PC-9 (cell line): ENCODE measurements at places on chromosomes 11 and 22.

- DNase-seq, result no peak
Measured at GRCh38 chr11:85266646-85267045, 360.5 kb downstream of the DLG2 start.

DNA sequence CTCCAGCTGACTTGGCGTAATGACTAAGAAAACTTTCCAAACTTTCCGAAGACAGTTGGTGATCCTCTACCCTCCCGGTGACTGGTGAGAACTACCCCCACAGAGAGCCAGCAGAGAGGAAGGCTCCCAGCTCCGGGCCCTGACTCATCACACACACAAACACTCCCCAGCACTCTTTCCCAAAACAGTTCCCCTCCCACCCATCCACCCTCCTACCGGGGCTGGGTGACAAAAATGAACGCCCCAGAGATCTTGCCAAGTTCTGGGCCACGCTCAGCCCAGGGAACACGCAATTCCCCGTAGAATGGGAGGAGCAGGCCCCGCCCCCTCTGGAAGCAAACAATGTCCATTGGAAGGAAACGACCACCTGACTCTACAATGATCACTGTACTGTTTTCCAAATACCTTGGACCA lies 21.3 kb upstream of the JAM3 start:
- no peak for DNase-seq

- DNase-seq, result peak; percentile 4
Measured at GRCh38 chr22:22030493-22031182, 48.1 kb upstream of the TOP3B start.

DNA sequence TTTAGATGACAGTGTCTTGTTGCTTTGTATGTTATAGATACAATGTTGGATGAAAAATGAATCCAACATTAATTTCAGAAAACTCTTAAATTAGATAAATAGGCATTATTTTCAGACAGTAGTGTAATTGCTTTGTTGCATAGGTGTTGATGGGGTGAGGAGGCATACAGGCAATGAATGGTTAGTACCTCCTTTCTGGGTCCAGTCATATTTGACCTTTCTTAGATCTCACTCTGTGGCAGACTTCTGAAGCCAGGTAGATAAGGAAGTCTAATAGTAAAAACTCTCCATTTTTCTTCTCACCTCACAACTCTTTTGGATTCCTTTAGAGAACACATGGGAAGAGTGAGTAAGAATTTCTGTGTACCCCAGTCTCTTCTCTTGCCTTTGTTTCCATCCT lies 31.8 kb downstream of the BIRC2 start:
- DNase-seq, result no peak

- DNase-seq, result no peak
Measured at GRCh38 chr11:61290905-61291690, 4.0 kb downstream of the VWCE start.

DNA sequence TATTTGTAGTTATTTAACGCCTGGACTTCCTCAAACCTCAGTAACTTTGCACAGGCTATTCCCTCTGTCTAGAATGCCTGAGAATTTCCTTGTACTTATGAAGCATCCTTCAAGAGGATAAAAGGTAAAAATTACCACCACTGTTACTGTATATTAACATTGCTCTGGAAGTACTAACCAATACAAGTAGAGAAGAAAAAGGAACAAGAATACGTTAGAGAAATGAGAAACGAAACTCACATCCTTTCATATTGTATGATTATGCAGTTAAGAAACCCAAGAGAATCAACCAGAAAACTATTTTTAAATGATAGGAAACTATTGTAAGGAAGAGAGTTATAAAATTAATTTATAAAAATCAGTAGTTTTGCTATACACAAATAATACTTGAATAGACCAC lies 48.2 kb upstream of the OR5P2 start:
- no peak for DNase-seq

DNA sequence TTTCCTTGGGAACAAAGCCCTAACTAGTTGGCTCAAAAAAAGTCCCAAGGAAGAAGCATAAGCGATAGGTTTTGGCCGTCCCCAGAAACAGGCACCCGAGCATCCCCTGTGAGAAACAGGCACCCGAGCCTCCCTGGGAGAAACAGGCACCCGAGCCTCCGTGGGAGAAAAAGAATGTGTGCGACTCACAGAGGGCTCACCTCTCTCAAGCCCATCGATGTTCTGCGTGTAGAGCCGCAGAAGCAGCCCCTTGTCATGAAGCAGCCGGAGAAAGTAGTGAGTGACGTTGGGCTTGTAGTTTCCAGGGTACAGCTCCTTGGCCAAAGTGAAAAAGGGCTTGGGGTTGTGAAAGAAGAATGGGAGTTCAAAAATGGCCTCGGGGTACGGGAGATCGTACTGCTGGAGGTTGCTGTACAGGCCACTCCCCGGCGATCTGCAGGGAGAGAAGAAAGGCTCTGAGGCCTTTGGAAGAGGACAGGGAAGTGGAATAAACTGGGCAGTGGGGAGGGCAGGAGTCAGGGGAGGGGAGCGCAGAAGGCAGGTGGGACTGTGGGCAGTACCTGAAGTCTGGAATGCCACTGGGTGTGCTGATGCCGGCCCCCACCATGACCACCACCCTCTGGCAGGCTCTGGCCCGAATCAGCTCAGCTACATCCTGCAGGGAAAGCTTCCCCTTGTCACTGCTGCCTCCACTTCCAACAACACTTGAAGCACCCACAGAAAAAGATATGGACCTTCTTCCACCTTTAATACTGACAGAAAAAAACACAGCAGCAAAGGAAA lies 3.2 kb downstream of the SIRT3 start:
- DNase-seq, result no peak

DNA sequence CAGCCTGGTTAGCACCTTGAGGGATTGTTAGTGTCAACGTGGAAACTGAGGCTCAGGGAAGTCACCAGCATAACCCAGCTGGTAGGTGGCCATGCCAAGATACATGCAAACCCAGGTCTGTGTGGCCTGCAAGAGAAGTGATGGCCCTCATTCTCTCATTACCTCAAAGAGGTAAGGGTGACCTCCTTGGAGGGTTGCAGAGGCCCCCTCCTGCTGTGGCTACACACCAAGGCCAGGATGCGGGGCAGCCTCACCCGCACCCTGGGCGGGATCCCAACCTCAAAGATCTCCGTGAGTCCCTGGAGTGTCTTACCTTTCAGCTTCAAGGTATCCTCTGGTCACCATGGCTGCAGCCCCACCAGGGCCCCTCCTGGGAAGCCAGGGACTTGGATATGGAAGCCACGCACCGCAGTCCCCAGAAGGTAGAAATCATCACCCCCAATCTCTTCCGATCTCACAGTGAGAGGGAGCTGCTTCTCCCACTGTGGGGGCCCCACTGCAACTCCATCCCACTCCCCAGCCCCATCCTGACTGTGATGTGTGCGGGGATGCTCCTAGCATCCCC lies 95.4 kb downstream of the MORC2 start:
- DNase-seq, result no peak

GRCh38 chr22:42163515-42163914 lies 32.9 kb upstream of the CYP2D6 start:
- DNase-seq, result no peak
